ENCODE measurements at places on chromosomes 7 and 10.

DNA sequence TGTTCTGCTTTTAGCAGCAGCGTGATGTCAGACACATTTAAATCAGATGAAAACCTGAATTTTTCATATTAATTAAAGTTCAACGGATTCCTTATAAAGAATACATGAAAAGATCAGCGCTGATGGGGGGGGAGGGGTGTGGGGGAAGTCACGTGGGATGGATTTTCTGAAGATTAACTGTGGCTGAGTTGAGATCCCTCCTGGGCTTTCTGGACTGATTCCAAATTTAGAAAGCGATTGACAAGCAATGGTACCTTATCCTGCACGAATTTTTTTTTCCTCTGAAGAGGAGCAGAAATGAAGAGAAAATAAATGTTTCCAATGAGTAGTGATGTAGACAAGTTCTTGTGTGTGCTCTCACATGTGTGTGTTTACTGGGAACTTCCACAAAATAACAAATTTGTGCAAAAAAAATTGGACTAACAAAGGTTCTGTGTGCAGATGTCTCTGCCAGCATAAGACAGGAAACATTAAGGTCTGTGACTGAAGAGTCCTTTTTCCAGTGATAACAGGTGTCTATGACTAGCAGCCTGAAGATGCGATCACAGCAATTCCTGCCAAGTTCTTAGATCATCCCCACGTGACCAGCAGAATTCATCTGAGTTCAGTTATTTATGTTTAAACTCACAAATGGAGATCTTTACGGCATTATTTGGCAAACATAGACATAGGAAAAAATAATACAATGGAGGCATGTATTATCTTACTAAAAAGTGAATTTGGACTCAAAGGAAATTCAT is 585.2 kb upstream of the CELF2 start:
- no peak for DNase-seq

- DNase-seq = peak; percentile 88
Observed at GRCh38 chr10:93999401-93999851, 5.7 kb downstream of the PLCE1 start.

- no peak for DNase-seq
Observed at GRCh38 chr7:19554581-19554980, 154.3 kb downstream of the POLR1F start.

- no peak for DNase-seq
Observed at GRCh38 chr7:131657881-131658280, 101.5 kb upstream of the PODXL start.

DNA sequence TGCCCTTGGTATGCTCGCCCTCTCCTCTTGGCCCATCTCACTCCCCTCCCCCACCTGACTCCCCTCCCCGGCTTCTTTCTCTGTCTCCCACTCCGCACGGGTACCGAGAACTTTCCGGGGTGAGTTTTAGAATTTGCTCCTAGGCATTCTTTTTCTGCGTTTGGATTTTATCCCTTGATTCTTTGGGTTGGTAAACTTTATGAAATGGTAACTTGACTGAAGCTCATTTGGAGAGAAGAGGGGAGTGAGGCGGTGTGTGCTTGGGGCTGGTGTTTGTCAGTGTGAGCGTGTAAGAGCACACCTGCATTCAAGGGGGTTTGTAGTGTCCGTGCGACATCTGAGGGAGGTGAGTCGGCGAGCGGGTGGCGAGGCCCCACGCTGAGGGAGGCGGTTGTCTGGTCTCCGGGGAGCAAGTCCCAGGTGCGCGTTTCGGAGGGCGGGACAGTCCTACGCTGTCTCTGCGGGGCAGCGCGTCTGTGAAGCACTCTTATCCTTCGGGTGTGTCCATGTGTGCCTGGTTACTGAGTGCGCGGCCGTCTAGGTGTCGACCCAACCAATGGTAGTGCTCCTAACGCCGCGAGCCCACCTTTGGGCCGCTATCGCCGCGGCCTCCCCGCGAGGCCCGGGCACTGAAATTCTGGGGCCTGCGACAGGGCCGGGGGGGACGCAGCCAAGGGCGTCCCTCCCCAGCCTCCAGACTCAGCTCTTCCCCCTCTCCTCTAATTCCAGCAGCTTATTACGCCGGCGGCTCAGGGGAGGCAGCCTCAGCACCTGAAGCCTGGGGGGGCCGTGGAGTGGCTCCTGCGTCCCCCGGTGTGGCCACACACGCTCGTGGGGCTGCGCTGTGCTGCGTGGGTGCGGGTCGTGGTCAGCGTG is 2.6 kb upstream of the ZNF503 start:
- DNase-seq = no peak

DNA sequence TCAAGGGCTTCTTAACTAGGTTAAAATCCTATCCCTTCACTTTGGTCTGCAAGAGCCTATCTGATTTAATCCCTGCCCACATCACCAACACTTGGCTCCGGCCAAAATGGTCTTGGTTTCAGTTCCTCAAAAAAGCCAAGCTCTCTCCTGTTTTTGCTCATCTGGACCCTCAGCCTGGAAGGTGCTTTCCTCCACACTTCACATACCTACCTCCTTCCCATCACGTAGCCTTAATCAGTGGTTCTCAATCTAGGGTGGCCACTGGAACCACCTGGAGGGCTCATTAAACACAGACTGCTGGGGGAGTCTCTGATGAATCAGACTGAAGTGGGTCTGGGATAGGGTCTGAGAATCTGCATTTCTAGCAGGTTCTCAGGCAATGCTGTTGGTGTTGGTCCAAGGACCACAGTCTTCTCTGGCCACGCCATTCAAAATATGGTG is 227.0 kb upstream of the AOAH start:
- DNase-seq = no peak

All from AG09309 (cell line).